ENCODE measurements at places on chromosomes 1 and 21.

- no peak for DNase-seq
These were observed 160.1 kb downstream of the TBX15 start for GRCh38 chr1:118828038-118828437.

GRCh38 chr21:33543505-33544129 lies 779 bp downstream of the SON start:
- peak; percentile 52 for DNase-seq

DNA sequence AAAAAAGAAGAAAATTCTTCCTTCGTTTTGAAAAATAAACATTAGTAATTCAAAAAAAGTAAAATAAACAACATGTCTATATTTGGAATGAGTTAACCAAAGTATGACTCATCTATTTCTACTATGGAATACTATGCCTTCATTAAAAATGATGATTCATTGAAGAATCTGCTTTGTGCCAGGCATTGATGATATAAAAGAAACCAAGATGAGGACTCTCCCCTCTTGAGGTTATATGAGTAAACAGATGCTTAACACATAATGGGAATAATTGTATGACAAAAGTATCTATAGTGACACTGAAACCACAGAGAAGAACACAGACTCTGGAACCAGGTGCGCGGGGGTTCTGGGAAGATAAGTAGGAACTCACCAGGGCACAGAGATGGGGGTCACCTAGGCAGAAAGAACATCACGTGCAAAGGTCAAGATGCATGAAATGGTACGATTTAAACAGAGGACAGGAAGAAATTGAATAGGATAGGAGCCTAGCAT lies 18.8 kb downstream of the ELF3 start:
- DNase-seq, result no peak

- DNase-seq, result no peak
These were observed 70.8 kb downstream of the SCCPDH start for GRCh38 chr1:246794828-246795671.

GRCh38 chr1:68493193-68493592 lies 3.7 kb downstream of the DEPDC1 start:
- no peak for DNase-seq

GRCh38 chr21:38472412-38473108 lies 25.7 kb downstream of the ERG start:
- DNase-seq, result no peak

DNA sequence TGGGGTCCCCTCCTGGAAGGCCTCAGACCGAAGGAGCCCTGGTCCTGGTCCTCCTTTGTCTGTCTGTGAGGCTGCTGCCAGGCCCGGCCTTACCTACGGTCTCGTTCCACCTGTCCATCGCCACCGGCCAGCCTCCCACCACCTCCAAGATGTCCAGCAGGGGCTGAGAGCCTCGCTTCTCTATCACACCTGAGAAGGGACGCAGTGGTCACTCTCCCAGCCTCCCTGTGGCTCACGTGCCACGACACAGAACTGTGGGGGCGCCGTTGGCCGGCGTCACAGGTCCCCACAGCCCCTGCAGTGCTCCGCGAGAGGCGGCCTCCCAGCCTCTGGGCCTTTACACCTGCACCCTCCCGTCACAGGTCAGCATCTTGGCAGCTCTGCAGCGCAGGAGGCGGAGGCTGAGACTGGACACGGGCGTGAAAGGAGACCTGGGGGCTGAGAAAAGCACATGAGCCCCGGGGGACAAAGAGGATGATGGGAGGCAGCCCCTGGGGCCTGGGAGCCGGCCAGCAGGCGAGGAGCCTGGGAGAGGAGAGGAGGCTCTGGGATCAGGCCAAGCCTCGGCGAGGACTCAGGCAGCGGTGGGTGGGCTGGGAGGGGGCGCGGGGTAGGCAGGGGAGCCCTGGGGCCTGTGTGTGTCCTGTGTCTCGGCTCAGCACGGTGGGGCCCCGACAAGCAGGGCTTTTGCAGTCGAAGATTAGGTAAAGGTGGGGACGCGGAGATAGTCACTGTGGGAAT lies 20.5 kb downstream of the PRXL2B start:
- DNase-seq, result no peak

- peak; percentile 70 for DNase-seq
These were observed 4.1 kb upstream of the CACNA1E start for GRCh38 chr1:181479137-181479745.

DNA sequence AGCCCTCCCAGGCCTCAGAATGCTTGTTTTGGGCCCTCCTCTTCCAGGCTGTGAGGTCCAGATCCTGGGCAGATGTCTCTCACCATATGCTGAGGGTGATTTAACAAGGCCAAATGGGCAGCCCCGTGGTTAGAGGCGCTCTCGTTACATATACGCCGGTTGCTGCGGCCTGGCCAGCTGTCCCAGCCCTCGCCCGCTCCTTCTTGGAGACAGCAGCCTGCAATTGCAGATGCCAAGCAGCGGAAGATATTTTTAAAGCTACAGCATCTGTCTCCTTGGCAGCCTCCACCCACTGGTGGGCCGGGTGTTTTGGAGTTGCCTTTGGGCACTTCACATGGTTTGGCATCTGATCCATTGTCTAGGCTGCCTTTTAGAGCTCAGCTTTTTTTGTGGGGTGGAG lies 178.8 kb upstream of the NFIA start:
- no peak for DNase-seq

- no peak for DNase-seq
These were observed 23.3 kb downstream of the ACOT11 start for GRCh38 chr1:54571326-54571725.

- DNase-seq, result no peak
These were observed 14.2 kb downstream of the RHOC start for GRCh38 chr1:112692681-112693080.

DNA sequence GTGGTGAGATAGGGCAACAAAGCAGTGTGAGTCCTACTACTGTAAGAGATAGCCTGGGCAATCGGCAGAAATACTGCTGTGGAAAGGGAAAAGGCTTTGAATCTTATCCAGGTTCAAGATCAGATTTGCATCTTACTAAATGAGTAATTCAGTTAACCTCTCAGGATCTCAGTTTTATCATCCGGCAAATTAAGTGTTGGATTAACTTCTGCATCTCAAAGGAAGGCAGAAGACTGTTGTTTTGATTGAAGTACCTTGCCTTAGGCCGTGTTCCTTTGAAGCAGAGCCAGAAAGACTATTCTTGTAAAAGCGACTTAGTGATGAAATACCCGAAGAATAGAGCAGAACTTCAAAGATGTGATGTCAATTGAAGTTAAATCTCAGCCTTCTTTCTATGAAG lies 612.9 kb upstream of the USP24 start:
- DNase-seq, result no peak

DNA sequence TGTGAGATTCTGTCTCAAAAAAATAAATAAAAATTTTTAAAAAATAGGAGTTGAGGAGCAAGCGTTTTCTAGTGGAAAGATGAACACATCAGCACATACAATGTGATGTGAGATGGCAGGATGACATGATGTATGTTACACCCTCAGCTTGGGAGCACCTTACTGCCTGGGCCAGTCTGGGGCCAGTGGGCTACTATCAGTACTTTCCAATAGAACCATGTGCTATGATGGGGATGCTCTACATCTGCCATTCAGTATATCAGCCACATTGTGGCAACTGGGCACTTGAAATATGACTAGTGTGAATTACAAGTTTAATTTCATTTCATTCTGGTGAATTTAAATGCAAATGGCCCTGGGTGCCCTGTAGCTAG lies 156.0 kb downstream of the PGBD5 start:
- no peak for DNase-seq

- no peak for DNase-seq
These were observed 14.6 kb downstream of the IFT25 start for GRCh38 chr1:53930932-53931331.

DNA sequence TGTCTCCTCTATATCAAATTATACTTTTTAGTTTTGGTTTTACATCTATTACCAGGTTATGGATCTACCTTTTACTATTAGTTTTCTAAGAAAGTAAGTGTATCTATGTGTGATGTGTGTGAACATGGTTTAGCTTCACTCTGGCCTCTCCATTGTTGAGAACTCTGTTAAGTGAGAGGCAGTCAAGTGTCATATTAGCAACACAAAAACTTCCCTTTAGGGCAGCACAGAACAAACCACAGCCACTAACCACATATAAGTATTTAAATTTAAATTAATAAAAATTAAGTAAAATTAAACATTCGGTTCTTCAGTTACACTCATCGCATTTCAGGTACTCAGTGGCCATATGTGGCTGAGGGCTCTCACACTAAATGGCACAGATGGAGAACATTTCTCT lies 96.6 kb downstream of the DPYD start:
- DNase-seq, result no peak

DNA sequence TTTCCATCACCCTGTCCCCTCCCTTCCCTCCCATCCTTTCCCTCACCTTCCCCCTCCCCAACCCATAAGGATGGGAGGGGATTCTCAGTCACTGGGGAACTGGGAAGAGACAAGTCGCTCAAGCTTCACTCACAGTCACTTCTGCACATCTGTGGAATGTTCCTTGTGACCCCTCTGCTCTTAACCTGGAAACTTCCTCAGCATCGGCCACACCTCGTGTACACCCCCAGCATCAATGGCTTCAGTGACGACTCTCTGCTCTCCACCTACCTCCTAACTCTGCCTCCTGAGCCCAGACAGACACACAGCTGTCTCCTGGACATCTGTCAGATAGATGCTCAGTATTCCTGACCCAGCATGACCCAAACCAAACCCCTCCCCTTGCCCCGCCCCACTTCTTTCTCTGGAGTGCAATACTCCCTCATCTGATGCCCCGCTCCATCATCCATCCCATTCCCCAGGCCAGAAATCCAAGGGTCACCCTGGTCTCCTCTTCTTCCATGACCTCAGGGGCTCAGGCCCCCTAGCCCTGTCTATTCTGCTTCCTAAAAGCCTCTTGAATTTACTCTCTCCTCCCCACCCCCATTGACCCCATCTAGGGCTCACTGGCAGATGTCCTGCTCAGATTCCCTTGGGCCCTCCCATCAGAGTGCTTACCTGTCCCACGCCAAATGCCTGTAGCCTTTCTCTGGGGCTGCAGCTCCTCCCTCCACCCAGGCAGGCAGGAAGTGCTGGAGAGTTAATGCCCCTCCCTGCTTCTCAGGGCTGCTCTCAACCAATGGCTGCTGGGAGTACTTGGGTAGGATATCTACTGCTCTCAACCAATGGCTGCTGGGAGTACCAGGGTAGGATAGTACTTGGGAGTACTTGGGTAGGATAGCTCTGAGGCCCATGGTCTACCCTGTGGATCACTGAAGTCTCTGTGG lies 83.1 kb upstream of the CSF3R start:
- no peak for DNase-seq

DNA sequence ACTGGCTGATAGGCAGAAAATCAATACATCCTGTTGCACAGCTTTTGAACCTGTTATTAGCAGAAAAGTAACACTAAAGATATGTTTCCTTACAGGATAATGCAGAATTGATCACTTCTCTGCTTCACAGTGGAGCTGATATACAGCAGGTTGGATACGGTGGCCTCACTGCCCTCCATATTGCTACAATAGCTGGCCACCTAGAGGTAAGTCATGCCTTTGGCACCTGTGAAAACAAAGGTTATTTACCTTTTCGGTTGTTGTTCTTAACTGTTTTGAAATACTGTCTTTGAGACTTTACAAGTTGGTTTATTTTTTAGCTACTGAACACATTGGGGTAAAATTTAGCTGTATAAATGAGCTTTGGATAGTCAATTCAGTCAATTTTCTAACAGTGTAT lies 36.3 kb downstream of the TNNI3K start:
- no peak for DNase-seq

DNA sequence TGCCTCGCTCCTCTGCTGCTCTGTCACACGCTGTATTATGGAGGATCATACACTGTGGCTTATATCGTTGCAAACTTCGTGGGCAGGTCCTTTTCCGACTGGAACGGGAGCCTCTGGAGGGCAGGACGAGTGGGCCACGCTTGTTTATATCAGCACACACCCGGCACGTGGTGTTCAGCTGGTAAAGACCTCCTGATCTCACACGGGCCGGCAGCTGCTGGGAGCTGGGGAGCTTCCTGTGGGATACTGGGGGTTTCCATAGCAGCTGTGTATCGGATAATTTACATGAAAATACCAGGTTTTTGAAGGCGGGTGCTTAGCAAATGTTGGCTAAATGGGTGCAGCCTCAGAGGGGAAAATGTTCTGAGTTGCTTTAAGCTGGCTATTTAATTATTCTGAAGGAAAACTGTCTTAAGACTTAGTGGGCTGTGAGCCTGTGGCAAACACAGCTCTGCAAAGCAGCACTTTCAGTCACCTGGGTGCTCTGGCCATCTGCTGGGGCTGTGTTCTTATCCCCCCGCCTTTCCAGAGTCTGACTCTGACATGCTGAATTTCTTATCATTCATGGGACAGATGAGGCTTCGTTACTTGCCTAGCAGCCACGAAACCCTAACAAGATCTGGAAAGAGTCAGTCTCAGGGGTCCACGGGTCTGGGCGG lies 103.6 kb upstream of the GCLM start:
- no peak for DNase-seq

- no peak for DNase-seq
These were observed 58.9 kb upstream of the TLR5 start for GRCh38 chr1:223201967-223202366.

- no peak for DNase-seq
These were observed 93.6 kb downstream of the OLFML2B start for GRCh38 chr1:161930064-161930463.

DNA sequence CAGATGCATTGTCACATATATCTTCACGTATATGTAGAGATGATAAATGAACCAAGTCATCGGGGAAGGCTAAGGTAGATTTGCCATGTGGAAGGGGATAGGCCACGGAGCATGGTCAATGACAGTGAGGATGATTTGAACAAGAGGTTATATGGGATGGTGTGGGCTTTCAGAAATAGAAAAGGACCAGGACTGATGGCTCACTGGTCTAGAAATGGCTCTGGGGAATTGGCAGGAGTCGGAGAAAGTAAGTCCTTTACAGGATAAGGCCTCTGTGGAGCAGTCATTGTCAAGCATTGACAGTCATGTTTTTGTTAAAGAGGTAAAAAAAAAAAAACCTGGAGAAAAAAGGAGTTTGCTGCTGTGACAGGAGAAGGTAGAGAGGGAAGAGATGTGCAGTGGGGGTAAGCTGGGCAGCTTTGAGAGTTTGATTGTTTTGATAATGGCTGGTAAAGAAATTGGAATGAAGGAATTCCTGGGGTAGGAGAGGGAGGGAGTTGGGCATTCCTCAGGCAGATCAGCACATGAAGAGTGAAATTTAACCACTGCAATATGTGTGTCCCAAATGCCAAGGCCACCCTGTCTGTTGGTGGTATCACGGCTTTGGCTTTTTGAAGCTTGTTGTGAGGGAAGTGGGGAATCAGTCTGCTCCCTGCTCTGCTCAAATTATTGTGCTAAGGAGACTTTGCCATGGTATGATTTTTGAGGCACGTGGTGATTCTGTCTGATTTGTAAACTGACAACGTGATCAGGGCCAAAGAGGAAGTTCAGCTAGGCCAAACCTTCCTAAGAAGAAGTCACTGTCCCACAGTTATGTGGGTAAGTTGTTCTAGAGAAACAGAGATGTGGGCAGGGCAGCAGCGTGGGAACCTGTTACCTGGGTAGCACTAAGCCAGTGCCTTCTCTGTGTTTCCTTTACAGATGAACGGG lies 26.0 kb downstream of the MACF1 start:
- DNase-seq, result no peak

GRCh38 chr21:31929548-31929947 lies 56.7 kb downstream of the HUNK start:
- no peak for DNase-seq
